Amygdala (tissue), 56 donors: ENCODE measurements at places on chromosomes 4 and X.

- DNase-seq = no peak
Measured at GRCh38 chrX:110675886-110676285, 119.7 kb downstream of the CHRDL1 start.

DNA sequence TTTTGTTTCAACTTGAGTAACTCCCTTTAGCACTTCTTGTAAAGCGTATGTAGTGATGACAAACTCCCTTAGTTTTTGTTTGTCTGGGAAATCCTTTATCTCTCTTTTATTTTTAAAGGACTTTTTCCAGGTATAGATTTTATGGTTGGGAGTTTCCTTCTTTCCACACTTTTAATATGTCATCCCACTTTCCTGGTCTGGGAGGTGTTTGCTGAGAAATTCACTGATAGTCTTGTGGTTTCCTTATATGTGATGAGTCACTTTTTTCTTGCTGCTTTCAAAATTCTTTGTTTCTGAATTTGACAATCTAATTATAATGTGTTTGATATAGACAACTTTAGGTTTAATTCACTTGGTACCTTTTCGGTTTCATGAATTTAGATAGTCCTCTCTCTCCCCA lies 353.9 kb downstream of the GPAT3 start:
- DNase-seq = no peak

DNA sequence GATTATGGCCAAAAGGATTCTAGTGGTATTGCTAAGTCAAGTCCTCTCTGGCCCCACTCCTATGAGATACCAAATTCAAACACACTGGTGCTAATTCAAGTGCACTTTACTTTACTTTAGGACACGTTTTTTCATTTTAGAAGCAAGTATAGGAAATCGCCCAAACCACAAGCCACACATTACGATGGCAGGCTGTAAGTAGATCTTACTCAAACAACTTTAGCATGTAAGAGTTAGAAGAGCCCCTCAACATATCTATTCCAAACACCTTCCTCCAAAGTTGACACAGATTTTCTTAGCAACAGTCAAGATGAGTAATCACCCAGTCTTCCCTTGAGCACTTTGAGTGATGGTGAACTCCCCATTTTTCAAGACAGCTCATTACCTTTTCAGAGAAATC lies 43.6 kb downstream of the DRD5 start:
- DNase-seq = no peak

- peak; percentile 20 for DNase-seq
Measured at GRCh38 chr4:1628892-1629698, 55.0 kb downstream of the FAM53A start.

- DNase-seq = no peak
Measured at GRCh38 chr4:176568238-176568637, 224.5 kb downstream of the VEGFC start.

- no peak for DNase-seq
Measured at GRCh38 chr4:117134386-117134785, 49.0 kb upstream of the TRAM1L1 start.

DNA sequence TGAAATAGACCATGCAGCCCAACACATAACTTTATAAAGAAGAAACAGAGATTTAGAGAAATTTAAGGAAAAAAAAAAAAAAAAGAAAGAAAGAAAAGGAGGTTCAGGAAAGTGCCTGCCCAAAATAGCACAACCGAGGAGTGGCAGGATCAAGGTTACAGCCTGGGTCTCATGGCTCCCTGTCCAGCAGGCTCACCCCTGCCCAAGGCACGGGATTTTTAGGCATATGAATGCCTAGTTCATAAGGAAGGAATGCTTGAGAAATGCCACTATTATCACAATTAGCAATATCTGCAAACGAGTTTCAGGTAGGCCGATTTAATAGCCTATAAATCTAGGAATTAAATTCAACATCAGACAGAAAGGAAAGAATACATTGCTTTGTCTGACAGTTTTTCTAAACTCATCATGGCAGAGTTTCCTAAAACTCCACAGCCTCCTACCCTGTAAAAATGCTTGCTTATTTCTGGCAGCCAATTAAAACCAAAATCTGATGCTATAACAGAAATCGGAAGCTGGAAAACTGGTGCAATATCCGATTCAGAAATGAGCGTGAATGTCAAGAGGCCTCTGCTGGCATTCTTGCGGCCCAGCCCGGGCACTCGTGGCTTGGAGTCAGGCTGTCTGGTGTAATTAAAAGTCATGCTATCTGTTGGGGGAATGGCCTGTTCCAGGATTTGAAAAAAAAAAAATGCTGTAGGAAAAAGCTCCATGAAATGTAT lies 63.5 kb downstream of the GEMIN8 start:
- no peak for DNase-seq

- no peak for DNase-seq
Measured at GRCh38 chr4:26896636-26897035, 36.0 kb downstream of the STIM2 start.

- DNase-seq = peak; percentile 1
Measured at GRCh38 chr4:101835121-101835904, 44.8 kb downstream of the BANK1 start.

- DNase-seq = no peak
Measured at GRCh38 chr4:89166971-89167475, 55.7 kb downstream of the TIGD2 start.

- DNase-seq = no peak
Measured at GRCh38 chrX:7946960-7947359, 19.7 kb upstream of the PNPLA4 start.

DNA sequence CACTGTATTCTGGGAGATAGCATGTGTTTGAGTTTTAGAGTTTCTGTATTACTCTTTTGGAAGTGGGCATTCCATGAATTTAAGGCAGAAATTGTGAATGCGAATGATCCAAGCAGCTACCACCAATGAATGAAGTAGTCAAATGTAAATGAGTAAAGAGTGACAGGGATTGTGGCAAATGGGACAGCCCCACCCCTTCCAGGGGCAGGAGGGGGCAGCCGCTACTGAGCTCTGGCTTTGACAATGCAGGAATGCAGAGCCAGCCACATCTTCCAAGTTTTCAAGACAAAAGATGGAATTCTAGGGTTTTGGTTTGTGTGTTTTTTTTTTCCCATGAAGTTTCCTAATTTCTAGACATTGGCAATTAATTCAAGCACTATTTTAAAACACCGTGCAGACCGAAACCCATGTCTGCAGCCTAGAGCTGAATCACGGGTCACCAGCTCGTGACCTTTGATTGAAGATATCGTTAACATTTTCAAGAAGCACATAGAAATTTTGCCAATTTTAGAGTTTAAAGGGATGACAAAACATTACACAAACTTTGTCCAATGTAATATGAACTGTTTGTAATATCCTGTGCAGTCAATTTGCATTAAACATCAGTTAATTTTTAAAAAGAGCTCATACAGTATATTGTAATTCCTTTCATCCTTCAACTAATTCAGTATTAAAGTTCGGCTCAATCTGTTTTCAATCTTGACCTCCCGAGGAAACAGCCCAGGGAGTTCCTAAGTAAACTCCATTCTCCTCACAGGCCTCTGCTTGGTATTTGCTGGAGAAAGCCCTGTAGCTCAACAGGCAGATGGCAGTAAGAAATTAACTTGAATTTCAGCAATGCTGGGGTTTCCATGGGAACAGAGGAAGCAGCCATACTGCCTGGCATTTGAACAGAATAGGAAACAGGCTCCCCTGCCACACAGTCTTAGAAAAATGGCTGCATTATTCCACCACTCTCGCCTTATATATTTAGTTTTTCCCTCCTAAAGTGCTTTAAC lies 83.4 kb downstream of the UCHL1 start:
- no peak for DNase-seq

GRCh38 chrX:65873385-65873784 lies 166.5 kb downstream of the VSIG4 start:
- DNase-seq = no peak

DNA sequence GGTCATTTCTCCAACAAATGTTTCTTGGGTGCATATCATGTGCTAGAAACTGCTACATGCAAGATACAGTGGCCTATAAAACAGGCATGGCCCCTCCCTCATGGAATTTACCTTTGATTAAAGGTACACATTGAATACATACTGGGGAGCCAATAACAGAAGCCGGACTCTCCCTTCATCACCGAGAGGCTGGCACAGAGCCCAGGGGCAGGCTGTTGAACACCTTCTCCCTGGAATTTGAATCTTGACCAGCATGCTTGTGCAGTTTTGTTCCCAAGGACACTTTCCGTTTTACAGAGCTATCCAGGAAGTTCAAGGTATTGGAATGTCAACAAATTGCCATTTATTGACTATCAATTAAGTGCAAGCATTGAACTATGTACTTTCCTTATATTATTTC lies 33.2 kb downstream of the PPARGC1A start:
- DNase-seq = no peak

DNA sequence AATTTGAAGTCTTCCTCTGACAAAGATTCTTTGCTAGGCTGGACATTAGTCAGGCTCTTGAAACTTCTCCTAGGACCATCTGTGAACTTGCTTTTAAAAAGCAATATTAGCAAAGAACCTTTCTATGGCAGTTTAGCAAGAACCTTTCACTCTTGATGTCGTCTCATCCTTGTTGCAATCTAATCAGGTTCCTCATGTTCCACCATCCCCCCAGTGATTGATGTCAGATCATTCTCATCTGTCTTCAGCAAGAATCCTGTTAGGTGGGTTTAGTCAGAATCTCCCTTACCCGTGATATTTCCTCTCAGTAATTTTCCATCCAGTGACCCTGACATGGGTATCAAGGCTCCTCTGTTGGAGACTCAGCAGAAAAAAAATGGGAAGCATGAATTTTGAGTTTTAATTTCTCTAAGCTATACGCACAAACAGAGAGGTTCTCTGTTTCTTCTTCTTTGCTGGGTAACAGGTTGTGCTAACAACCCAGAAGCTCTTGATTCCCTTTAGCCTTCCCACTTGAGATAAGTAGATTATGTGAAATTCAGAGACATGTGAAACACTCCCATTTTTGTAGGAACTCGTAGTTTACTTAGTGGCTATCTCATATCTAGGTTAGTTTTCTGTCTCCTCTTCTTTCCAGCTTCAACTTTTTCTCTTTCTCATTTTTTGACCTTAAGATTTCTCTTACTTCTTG lies 507.4 kb downstream of the C4orf33 start:
- no peak for DNase-seq

DNA sequence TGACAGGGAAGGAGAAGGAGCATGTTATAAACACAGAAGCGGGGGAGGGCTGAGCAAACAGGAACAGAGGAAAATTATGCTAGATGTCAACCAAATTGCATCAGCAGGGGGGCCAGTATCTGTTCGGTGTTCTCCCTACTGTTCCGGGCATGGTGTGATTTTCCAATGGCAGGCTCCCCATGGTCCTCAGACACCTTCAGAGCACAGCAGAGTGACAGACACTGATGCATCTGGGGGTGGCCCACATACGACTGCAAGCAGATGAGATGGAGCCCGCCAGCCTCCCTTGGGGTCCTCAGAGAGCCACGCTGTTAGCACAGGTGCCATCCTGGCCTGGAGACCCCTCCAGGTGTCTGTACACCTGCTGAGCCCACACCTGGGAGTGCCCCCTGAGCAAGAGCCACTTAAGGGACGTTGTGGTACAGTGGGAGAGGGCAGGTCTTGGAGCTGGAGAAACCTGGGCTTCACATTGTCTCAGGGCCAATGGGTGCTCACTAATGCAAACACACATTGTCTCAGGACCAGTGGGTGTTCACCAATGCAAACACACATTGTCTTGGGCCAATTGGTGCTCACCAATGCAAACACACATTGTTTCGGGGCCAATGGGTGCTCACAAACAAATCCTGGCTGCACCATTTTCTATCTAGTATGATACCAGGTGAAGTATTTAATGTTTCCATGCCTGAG lies 95.4 kb downstream of the SLC2A9 start:
- DNase-seq = no peak

DNA sequence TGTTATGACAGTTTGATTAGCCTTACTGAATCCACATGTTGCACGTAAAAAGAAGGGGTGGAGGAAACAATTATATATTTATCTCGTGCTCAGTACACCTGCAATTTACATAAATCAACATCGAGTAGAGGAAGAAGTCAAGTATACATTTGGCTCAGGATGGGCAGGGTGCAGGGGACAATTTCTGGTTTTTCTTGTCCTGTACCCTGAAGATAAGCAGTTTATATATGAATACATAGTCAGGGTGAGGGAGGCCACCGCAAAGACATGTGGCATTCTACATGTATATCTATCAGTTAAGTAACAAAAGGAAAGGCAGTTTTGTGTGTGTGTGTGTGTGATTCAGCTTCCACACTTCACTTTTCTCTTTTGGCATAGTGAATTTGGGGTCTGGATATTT lies 11.1 kb upstream of the EREG start:
- no peak for DNase-seq

DNA sequence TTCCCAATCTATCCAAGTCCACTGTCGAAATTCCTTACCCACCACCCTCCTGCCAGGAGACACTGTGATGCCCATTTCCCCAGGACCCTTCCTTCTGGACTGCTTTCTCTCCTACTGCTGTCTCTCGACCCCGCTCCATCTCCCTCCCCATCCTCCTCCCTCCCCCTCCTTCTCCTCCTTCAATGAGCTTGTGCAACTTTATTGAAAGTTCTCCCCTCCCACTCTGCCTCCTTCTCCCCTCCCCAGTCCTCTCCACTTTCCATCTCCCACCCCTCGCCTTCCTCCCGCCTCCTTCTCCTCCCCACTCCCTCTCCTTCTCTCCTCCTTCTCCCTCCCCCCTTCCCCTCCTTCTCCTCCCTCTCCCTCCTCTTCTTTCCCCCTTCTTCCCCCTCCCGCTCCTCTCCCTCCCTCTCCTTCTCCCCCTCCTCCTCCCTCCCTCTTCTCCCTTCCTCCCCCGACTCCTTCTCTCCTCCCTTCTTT lies 116.6 kb upstream of the FAT1 start:
- DNase-seq = no peak

- DNase-seq = no peak
Measured at GRCh38 chr4:2866160-2866861, 22.7 kb downstream of the ADD1 start.

GRCh38 chrX:16002185-16002584 lies 121.2 kb upstream of the GRPR start:
- DNase-seq = no peak
